ENCODE measurements at places on chromosomes 3 and 15.

- DNase-seq = no peak
Observed at GRCh38 chr3:31008994-31009393, 114.5 kb upstream of the GADL1 start.

DNA sequence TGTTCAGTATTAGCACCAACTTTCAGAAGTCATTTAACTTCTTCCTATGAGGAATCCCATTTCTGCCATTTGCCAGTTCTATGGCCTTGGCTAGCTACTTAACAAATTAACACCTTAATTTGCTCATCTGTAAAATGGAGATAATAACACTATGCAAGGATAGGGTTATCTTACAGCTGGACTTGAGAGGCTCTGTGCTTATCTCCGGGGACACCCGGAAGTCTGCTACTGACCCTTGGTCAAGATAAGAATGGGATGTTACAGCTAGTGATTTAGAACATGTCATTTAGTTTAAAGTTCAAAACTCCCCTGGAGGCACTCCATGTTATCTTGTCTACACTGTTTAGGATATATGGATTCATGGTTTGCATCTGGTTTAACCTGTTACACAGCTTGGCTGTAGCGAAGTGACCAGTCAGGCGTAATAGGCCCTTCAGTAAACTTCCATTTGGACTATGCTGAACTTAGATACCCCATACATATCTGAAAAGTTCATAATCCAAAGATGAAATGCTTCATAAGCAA is 156.0 kb upstream of the CD96 start:
- no peak for DNase-seq

GRCh38 chr15:101521591-101521990 is 32.1 kb upstream of the PCSK6 start:
- no peak for DNase-seq

DNA sequence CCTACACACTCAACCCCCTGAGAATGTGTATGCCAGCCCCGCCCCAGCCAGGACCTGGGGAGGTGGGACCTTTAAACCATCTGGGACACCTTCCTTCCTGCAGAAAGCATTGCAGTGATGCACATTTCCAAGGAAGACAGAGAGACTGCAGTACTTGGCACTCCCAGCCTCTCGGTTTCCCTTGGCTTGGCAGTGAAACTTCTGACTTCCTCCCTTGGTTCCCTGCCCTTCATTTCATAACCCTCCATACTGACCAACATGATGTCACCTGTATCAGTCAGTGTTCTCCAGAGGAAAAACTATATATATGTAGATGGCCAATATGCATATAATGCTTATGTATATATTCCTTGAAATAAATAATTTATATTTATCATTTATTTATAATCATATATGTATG is 103.2 kb downstream of the SST start:
- DNase-seq = no peak

DNA sequence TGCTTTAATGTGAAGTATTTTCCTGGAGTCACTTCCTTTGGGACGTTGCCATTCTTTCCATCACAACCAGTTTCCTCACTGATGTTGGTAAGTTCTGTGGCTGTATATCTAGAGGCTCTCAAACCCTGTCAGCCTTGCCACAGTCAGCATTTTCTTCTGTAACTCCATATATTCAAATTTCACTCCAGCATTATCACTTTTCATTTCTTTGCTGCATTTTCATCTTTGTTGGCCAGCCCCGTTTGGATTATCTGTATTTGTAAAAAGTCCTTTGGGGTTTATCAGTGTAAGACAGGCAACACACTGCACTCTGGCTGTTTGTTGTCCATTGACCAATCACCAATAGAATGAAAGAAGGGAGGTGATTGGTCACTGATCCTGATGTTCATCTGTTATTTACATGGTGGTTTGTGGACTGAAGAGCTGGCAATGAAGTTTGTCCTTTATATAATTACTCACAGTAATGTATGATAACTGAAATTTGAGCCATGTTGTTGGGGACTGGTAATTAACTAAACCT is 20.3 kb downstream of the GMPS start:
- no peak for DNase-seq

GRCh38 chr3:99700631-99701268 is 62.4 kb downstream of the COL8A1 start:
- no peak for DNase-seq

DNA sequence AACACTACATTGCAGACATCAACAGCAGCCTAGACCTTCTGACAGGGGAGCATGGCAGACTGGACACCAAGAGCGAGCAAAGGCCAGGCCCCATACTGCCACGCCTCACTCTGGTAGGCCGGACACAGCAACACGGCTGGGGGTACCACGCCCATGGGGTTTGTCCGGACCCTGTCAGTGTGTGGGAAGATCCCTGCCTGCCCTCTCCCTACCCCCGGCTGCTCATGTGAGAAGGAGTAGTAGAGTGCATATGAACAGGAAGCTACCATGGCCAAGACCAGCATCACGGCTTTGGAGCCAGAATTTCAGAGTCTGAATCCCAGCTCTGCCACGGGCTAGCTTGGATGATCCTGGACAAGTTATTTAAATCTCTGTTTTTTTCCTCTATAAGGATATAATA is 27.9 kb downstream of the ALDH1L1 start:
- DNase-seq = no peak

GRCh38 chr15:95097361-95097760 is 866.0 kb downstream of the MCTP2 start:
- DNase-seq = no peak

- DNase-seq = no peak
Observed at GRCh38 chr3:39413691-39414420, 7.3 kb downstream of the RPSA start.

DNA sequence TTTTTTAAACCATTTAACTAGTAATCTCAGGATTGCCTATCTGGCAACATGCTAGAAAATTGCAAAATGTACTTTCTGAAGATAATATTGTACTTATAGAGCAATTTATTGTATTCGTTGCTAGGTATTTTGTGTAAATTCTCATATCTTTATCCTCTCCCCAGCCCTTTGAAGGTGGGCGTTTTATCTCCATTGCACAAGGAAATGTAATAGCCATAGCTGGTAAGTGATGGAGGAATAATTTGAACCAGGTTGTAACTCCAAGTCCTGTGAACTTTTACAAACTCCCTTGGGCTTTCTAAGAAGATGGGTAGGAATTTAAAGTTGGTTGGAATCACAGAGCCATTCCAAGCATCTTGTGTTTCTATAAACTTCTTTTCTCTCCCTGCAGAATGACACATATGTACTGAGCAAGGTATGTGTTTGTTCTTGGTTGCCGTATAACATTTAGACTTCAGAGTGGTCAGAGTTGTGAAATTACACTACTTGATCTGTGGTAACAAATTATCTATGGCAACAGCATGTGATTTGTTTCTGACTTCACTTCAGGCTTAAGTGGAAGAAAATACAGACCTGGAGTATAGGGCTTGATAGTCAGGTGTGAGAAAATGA is 170.9 kb downstream of the AKAP13 start:
- no peak for DNase-seq

DNA sequence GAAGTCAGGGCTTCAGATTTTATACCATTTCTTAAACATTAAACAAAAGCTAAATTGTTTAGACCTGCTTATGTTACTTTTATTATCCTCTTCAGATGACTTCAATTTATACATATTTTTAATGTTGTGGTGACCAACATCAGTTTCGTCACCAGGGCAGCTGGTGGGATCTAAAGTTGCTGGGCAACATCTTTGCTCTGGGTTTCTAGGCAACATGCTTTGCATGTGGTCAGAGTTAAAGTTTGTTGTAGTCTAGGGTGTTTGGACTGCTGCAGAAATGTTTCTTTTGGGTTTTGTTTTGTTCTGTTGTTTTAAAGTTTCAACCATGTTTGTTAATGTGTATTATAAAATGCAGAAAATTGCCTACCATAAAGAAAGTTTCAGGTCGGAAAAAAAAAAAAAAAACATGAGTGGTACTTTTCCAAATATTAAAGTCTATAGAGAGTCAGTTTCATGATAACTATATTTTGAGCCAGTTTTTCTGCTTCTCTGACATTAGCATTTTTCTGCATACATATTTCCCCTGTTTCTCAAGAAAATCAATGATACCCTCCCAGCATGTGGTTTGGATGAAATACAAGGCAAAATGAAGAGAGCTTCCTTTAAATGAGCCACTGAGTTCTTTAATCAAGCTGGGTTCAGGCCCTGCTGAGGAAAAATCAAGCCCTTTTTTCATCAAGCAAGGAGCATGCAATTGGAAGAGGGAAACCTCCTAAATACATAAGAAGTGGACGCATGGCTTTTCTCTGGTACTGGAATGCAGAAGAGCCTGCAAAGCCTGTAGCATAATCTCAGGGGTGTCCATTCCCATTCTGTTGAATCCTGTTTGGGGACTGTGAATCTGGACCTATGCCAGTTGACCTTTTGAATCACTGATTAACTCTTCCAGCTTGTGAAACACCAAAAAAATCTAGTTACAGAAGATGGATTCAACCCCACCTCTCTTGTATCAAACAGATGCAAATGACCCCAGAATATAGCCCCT is 35.0 kb upstream of the VGLL3 start:
- DNase-seq = peak; percentile 46

DNA sequence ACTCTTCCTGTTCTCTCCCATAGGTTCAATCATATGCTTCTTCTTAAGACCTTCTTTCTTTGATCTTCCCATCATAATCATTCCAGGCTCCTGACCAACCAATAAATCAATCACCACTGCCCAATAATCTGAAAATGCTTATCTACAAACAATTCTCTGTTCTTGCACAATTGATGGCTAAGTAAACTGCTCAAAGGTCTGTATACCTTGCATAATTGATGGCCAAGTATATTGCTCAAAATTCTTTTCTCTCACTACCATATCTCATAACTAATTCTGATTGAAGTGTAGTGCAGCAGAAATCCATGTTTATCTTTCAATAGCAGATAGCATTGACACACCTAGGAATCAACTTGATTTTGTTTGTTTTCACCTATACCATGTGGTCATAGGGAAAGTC is 83.4 kb upstream of the EPHA6 start:
- no peak for DNase-seq

DNA sequence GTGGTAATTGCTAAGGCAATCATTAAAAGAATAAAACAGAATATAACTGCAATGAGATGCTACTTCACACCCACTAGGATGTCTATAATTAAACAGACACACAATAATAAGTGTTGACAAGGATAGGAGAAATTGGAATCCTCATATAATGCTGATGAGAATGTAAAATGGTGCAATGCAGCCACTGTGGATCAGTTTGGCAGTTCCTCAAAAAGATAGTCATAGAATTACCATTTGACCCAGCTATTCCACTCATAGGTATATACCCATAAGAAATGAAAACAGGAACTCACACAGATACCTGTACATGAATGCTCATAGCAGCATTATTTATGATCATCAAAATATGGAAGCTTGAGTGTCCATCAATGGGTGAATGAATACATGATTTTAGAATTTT is 9.6 kb upstream of the RNF111 start:
- DNase-seq = no peak

DNA sequence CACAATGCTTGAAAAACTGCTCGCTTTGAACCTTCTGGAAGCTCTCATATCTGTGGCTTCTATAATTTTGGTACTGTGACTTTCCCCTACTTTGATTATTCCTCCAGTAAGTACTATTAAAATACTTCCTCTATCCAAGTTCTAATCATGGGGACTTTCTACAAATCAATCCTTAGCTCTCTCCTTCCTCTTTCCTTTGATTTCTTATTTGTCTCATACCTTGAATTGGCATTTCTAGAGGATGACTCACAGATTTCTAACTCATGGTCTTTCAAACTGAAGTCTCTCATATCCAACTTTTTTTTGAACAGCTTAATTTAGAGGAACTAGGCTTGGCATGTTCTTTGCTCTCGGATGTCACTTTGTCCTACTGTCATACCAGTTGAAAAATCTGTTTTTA is 241.8 kb downstream of the TBC1D5 start:
- no peak for DNase-seq

DNA sequence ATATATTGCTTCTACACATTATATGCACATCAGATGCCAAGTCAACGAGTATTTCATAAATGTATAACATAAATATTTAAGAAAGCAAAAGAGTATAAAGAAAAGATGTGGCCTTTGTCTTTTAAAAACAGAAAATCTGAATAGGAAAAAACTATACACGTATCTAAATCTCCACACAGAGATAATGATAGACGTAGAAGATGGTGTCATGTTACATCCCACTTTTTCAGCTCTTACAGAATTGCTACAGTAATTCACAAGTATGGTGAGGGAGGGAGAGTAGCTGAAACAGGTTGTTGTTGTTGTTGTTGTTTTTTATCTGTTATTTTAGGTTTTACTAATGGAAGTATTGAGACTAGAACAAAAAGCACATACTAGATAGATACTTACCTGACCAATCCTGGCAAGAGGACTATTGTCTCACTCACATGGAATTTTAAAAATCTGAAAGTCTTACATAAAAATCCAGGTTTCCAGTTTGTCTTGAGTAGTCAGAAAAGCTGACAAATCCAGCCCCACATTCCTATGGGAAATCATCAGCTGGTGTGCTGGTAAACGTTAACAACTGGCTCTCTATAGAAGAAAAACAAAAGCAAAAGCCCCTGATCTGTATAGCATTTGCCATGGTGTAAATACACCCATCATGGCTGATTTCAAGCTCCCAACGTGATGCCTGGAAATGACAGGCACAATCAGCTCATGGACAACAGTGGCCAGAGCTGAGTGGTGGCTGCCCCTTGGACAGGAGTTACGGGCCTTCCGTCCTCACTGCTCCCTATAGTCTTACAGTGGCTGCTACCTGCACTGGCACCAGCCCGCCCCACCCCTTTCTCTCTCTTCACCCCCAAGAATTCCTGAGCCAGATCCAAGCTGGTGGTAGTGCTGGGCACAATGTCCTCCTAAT is 47.4 kb upstream of the VGLL4 start:
- peak; percentile 27 for DNase-seq

DNA sequence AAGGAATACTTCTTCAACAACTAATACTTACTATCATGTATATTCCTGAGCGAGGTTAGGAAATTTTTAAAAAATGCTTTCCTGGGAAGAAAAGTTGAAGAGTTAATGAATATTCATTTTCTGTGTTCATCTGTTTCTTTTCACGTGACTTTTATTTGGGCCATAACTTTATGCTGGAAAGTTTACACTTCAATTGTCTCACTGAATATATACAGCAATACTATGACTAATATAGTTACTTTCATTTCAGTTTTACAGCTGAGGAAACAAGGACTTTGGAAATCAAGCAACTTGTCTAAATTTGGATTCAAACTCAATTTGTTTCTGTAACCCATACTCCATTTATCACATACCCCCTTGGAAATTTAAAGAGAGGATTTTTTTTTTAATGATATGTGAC is 894.2 kb downstream of the ROBO1 start:
- DNase-seq = no peak

DNA sequence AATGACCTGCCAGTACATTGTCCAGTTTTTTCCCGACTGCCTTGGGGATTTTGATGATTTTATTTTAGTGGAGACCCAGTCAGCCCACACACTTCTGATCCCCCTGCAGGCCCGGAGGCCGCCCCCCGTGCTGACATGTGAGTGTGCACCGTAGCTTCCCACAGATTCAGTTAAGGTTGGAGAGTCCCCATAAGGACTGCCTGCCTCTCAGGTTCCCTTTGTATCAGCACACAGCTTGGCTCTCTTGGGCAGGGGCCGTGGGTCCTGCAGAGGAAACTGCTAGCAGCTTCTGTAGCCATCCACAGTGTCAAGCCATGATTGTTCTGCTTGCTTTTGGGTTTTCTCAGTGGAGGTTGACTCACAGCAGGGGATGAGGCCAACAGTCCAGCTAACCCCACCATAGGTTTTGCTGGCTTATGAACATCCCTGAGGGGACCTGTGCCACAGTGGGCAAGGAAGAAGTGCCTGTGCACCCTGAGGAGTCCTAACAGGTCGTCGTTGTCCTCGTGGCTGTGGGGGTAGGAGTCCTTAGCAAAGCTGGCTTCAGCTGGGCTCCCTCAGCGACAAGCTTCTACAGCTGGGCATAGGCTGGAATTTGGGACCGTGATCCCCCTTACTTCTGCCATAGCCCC is 46.4 kb downstream of the DLEC1 start:
- no peak for DNase-seq

- DNase-seq = peak; percentile 31
Observed at GRCh38 chr15:22786868-22787698, 639 bp downstream of the NIPA1 start.

Data from PC-9 (cell line).